ENCODE measurements at places on chromosomes 3 and 15.

DNA sequence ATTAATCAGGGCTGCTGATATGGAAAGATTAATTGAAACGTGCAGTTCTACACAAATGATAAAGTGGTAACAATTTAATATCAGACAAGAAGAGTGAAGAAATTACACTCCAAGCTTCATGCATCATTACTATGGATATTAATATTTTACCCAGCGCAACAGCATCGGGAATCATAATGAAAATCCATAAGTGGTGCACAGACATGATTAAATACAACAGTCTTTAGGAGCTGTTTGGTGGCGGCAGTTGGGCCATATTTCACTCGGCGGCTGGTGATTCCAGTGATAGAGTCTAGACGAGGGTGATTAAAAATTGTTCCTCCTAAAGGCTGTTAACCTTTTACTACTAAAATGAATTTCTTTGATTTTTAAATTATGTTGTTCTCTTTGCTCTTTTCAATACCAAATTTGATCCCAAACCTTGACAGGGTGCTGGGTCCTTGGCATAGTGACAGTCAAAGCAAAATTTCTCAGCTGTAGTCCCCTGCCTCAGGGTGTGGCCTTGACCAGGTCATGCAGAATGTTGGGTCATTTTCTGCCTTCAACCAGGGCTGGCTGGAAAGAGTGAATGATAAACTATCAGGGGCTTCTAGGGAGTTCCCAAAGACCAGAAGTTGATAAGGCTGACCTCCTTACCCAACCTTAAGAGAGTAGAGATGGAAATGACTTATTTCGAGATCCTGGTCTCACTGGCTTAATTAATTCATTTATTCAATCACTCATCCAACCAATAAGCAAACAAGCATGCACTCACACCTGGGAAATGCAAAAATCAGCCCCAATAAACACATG is 392.0 kb downstream of the IL20RB start:
- DNase-seq = no peak

DNA sequence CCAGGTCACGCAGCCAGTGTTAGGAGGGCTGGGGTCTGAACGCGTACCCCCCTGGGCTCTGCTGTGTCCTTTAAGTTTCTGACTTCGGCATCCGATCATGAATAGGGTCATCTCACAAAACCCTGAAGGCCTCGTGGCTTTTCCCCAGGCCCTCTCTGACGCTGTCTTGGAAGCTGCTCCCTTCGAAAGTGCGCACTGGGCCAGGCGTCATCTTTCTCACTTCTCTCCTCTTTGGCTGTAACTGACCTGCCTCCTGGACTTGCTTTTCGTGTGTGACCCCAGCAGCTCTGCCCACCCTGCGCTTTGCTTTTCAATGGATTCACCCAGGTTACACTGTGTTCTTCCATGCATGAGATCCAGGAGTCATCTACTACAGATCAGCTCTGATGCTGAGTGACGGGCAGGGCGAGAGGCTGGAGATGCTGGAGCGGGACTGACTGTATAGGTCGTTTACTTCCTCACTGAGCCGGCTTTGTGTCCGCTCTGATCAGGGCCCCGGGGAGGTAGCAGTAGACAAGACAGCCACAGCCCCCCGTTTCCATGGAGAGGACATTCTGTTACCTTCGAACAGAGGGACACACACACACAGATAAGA is 45.0 kb upstream of the PCSK6 start:
- no peak for DNase-seq

- no peak for DNase-seq
These were observed 130.5 kb upstream of the PHLDB2 start for GRCh38 chr3:111728566-111728935.

- DNase-seq = no peak
These were observed 22.9 kb upstream of the TPM1 start for GRCh38 chr15:63019511-63020109.

DNA sequence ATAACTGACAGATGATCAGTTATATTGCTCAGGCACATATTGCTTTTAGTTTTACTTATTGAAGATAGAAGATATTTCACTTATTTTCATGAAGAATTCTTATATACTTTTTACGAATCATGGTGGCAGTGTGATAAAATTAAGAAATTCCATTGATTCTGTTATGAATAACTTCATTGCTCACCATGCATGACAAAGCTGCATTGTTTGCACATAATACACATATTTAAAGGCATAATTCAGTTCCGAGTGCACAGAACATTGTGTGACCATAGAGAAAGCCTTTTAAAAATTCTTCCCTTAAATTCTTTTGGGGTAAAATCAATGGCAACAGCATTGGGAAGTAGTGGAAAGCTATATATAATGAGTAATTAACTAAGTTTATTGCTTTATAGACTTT is 82.5 kb upstream of the NAALADL2 start:
- no peak for DNase-seq

Data from CD4-positive, alpha-beta T cell treated with Interleukin-4 for 1 hour (primary cell).